ENCODE measurements at places on chromosomes 5 and 9. TPM values are rescaled to one million over a fixed set of nuclear protein-coding genes. Genes with fewer than 3 reads are reported as not detected.

Gene ELAVL2
- not detected for total RNA-seq

- DNase-seq = no peak
Measured at GRCh38 chr9:86563350-86563749, 209.1 kb upstream of the TUT7 start.

DNA sequence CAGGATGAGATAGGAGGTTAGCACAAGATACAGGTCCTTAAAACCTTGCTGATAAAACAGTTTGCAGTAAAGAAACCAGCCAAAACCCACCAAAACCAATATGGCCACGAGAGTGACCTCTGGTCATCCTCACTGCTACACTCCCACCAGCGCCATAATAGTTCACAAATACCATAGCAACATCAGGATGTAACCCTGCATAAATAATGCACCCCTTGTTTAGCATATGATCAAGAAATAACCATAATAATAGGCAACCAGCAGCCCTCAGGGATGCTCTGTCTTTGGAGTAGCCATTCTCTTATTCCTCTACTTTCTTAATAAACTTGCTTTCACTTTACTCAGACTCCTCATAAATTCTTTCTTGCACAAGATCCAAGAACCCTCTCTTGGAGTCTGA is 86.9 kb upstream of the PRSS3 start:
- DNase-seq = no peak

GRCh38 chr9:10268531-10269485 is 344.0 kb downstream of the PTPRD start:
- DNase-seq = no peak

GRCh38 chr9:97500263-97500662 is 1.2 kb upstream of the TMOD1 start:
- DNase-seq = no peak

DNA sequence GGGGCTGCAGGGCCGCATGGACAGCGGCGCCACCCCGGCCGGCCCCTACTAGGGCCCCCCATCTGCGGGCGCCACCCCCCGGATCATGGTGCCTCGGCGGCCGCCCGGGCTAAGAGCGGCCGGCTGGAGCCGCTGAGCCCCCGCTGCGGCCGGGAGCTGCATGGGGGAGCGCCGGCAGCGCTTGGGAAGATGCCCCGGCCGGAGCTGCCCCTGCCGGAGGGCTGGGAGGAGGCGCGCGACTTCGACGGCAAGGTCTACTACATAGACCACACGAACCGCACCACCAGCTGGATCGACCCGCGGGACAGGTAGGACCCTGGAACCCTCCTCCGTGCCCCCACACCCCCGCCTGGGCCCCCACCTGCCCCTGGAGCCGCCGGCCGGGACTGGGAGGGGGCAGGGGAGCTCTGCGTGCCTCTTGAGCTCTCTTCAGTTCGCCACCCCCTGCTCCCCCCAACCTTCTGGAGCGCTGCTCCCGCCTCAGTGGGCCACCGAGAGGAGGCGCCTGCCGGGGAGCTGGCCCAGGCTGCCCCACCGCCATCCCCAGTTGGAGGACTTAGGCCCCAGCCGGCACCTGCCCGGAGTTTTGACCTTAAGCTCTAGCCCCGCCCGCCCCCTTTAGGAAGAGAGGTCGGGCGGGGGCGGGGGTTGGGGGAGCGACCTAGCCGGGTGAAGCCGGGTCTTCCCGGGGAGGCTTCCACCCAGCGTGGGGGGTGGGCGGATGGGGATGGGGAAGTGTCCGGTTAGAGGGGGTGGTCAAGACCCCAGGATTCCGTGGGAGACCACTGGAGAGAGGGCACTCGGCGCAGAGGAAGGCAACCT is 730 bp downstream of the WWC1 start:
- no peak for DNase-seq

Gene CCIN
- not detected for total RNA-seq

Data from upper lobe of left lung (tissue), 6 donors.